Fibroblast of skin of right quadriceps (primary cell): ENCODE measurements at places on chromosomes 2 and 18.

- no peak for DNase-seq
These were observed 228.4 kb upstream of the COPS8 start for GRCh38 chr2:236857246-236857645.

DNA sequence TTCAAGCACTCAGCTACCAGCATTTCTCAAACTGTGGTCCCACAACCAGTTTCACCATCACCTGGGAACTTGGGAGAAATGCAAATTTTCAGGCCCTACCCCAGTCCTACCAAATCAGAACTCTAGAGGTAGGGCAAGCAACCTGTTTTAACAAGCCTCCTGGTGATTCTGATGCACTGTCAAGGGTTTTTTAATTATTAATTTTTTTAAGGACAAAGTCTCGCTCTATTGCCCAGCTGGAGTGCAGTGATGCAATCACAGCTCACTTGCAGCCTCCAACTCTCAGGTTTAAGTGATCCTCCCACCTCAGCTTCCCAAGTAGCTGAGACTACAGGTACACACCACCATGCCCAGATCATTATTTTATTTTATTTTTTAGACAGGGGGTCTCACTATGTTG lies 7.8 kb downstream of the ACMSD start:
- DNase-seq, result no peak

DNA sequence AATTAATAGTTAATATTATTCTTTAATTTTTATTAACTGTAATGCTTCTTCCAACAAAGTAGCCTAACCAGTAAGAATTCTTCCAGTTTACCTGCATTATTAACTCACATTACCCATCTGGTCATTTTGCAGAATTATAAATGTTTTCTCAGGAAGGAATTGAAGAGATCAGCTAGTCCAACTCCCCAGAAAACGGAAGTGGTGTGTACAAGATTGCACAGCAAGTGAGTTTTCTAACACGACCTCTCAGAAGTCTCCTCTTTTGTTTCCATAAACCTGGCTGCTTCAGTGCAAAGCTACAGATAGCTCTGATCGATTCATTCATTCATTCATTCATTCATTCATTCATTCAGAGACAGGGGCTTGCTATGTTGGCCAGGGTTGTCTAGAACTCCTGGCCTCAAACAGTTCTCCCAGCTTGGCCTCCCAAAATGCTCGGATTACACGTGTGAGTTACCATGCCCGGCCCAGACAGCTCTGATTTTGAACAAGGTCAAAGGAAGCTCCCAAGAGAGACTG lies 128.8 kb upstream of the REV1 start:
- DNase-seq, result no peak

DNA sequence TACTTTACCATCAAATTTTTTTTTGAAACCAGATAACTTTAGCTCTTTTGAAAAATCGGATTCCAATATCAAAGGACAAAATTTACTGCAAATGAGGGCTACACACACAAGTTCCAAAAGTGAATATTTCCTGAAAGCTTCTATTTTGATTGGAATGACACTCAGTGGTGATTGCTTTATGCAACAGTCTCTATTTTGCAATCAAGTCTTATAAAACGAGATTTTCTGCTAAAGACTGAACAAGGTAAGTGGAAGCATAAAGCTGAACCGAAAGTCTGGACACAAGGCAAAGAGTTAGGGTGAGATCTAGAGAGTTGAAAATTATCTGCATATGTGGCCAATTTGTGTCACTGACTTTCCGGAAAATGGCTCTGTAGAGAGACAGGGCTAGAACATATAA lies 145.0 kb upstream of the OSR1 start:
- DNase-seq, result no peak

DNA sequence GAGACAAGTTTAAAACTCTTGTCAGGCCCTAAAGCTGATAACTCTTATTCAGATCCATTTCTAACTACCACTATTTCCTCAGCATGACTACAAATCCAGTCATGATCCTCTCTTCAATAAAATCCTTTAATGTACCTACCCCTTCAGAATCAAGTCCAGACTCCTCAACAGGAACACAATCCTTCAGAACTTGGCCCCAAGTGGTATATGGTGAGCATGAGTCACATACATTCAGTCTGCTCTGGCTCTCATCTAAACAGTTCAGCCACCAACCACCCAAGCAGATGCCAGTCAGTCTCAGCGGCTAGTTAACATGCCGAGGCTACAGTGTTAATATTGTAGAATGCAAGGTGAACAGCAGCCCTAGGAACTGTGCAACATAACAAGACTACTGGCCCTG lies 9.7 kb downstream of the LMAN2L start:
- DNase-seq, result no peak
